ENCODE measurements at places on chromosomes 16 and 17.

GRCh38 chr17:47946929-47947397 lies 5.6 kb downstream of the PNPO start:
- peak; percentile 73 for DNase-seq

DNA sequence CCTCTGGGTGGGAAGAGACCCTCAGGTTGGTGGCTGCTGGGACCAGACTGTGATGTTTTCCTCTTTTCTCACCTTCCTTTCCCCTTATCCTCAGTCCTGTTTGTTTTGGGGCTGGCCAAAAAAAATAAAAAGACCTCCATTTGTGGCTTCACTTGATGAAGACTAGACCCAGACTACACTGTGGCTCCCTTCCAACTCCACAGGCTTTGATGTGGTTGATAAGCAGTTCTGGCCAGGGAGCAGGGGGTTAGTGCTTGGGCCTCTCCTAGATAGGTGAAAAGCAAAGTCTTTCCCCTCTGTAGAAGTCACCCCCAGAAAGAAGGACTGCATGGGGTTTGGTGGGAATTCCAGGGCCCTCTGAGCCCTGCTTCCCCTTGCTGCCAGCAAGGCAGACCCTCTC lies 11.2 kb upstream of the ADAM11 start:
- DNase-seq, result no peak

DNA sequence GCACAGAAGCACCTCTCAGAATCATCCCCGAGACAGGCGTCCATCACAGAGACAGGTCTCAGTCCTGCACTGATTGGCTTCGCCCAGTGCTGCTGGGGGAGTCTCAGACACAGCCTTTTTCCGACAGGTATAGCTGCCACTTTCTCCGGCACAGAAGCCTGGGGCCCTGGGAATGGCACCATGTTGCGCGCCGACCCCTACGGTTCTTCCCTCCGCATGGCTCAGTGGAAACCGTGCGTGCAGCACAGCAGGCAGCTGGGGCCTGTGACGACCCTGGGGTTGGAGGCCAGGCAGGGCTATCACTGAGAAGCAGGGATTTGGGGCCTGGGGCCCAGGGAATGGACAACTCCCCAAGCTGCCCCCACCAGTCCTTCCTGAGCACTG lies 29.7 kb upstream of the CDH15 start:
- DNase-seq, result no peak

DNA sequence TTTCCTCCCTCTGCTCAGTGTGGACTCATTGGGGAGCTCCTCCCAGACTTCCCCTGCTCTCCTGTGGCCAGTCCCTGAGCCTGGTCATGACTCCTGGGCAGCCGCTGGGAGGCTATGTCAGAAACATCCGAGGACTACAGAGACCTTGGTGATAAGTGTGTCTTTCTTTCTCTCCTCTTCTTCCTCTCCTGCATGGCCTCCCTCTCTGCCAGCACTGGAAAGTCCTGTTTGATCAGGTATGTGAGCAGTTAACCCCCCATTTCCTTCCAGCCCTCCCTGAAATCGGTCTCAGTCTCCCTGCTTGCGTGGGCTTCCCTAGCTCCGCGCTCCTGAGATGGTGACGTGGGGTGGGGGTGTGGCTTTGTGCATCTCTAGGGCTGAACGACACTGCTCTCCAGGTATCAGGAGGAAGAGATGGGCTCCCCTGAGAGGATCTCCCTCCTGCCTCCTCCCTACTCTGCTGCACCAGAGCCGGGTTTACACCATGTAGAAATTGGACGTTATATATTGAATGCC lies 2.1 kb downstream of the RHBDL3 start:
- DNase-seq, result no peak

DNA sequence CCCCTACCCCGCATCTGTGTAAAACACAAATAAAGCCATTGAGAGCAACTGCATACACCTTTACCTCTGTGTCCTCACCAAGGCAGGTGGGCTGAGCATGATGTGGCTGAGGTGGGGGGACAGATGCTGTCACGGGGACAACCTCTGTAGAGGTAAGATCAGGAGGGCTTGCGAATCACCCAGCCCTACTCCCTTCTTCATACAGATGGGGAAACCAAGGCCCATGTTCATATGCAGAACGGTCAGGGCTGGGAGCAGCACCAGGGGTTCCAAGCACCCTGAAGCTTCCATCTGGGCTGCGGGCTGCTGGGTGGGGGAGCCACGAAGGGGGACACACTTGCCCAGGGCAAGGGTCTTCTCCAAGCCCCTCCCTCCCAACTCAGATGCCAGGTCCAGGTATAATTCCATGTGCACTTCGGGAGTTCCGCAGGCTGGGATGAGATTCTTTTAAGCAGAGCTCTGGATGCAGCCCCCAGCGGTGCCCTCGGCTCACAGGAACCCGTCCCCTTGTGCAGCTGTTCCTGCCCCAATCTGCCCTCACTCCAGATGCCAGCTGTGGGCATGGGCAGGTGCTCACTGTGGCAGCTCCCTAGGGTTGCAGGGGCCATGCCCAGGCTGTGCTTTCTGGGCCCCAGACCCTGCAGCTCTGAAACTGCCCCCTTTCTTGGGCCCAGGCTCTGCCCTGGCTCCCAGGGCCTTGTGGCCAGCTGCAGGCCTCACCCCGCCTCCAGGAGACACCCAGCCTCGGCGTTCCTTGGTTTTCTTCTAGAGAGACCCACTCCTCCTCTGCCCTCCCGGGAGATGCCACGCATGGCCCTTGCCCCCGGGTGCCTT lies 9.6 kb downstream of the CTRB1 start:
- no peak for DNase-seq

- no peak for DNase-seq
Observed at GRCh38 chr16:67971111-67971510, 2.7 kb upstream of the SLC12A4 start.

GRCh38 chr17:75387771-75388170 lies 17.7 kb downstream of the GRB2 start:
- no peak for DNase-seq

DNA sequence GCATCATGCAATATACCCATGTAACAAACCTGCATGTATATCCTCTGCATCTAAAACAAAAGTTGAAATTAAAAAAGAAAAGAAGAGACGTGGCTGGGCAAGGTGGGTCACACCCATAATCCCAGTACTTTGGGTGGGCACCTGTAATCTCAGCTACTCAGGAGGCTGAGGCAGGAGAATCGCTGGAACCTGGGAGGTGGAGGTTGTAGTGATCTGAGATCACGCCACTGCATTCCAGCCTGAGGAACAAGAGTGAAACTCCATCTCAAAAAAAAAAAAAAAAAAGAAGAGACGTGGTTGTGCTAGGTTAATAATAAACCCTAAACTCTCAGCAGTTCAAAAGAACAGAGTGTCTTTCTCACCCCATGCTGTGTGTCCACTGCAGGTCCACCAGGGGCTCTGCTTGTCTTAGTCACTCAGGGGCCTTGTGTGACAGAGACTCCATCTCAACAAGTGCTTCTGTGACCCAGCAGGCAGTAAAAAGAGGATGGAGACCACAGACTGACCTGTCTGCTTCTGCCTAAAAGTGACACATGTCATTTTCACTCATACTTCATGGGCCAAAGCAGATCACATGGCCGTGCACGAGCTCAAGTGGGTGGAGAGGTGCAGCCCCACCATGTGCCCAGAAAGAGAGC lies 22.3 kb upstream of the N4BP1 start:
- DNase-seq, result no peak

GRCh38 chr17:73646409-73647300 lies 2.4 kb upstream of the SDK2 start:
- DNase-seq, result no peak

DNA sequence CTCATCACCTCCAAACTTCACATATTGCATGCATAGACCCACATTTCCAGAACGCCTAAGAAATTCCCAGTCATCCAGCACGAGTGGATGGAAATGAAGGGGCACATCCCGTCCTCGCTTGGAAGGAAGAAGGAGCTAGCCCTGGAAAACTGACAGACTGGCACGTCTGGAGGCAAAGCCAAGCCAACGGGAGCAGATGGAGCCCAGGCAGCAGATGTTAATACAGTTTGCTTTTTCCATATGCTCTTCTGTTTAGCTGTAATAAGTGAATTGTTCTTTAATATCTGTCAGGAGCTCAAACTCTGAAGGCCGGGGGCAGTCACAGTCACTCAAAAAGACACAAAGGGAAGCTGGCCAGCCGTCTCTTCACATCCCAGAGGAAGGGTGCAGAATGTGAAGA lies 187.7 kb downstream of the XYLT1 start:
- DNase-seq, result no peak
